ENCODE measurements at places on chromosomes 4 and X.
A peak's percentile ranks its signal among the peaks of the same experiment; 100 is the strongest.

GRCh38 chr4:996997-997374 is 3.8 kb upstream of the SLC26A1 start:
- no peak for DNase-seq

DNA sequence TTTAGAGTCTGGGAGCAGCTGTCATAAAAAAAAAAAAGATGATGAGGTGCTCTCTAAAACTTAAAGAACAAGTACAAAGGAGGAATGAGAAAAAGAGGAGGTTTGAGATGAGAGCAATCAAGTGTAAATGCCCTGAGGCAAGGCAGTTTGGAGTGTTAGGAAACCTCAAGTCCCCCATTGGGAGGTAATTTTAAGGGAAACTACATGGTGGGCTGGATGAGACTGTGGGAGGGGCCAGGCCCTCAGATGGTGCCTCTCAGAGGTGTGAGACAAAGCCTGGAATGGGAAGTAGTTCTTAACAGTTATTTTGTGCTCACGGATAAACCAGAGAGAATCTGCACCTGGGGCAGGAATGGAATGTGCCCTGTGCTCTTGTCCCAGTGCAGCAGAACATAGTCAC is 1.9 kb upstream of the MAGEB3 start:
- no peak for DNase-seq

DNA sequence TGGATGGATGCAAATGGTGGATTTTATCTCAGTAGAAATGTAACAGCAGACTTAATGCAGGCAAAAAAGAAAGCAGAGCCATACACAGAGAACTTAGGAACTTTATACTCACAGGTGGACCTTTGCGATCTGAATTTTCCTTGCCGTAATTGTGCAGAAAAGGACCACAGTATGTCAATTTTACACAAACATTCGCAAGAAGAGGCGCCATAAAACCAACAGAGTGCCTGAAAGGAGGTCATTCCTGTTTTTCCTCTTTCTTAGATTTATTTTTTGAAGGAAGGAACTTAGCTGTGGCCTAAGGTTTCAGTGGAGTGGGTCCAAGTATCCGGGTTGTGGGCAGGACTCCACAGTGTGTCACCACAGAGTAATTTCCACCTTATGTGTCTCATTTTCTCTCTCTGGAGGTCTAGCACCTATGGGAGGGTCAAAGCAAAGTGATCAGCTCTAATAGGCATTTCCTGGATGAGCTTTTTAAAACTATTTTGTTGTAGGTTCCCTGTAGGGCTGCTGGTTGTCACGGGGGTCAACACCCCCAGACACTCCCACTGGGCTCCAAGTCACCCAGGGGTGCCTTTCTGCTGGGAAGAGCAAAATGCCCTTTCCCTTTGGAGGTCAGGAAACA is 24.7 kb upstream of the PBDC1 start:
- DNase-seq, result no peak

GRCh38 chr4:37889849-37890800 is 759 bp upstream of the TBC1D1 start:
- DNase-seq, result peak; percentile 20

DNA sequence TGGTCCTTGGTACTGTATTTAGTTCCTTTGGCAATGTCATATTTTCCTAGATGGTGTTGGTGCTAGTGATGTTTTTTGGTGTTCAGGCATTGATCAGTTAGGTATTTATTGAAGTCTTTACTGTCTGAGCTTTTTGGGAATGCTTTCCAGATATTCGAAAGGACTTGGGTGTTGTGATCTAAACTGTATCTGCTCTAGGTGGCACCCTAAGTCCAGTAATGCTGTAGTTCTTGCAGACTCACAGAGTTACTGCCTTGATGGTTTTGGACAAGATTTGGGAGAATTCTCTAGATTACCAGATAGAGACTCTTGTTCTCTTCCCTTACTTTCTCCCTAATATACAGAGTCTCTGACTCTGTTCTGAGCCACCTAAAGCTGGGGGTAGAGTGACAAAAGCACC is 513.6 kb upstream of the PITX2 start:
- no peak for DNase-seq

DNA sequence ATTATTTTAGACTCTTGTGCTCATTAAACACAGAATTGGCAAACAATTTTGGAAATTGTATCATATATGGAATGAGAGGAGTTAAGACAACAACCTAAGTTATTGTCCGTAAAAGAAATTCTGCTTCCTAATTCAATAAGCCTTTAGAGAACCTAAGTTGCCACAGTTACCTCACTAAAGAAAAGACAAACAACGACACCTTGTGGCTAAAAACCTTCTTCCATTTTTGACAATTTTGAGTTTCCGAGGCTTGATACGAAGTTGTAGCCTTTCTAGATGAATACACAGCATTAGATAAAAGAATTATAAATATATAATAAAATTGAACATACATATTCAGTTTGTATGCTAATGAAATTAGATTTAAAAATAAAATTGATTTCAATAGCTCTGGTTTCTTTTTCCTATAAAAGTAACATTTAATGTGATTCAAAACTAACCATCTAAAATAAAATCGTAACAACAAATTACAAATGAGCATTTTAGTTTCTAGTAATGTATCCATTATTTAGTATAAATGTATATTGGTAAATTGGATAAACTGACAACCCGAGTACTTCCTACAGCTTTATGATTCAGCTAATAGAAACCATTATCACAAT is 275.1 kb downstream of the GPM6A start:
- peak; percentile 42 for DNase-seq

DNA sequence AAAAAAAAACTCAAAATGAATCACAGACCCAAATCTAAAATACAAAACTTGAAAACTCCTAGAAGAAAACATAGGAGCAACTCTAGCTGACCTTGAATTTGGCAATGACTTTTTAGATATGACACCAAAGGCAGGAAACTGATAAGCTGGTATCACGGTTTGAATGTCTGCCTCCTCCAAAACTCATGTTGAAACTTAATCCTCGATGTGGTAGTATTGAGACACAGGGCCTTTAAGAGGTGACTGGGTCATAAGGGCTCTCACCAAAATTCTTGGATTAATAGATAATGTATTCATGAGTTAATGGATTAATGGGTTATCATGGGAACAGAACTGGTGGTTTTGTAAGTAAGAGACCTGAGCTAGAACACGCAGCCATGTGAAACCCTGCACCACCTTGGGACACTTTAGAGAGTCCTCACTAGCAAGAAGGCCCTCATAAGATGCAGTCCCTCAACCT is 40.5 kb downstream of the FRYL start:
- no peak for DNase-seq

- DNase-seq, result no peak
These were observed 219.8 kb upstream of the GYPA start for GRCh38 chr4:144360146-144360793.

- DNase-seq, result no peak
These were observed 16.0 kb downstream of the GSPT2 start for GRCh38 chrX:51759055-51759839.

DNA sequence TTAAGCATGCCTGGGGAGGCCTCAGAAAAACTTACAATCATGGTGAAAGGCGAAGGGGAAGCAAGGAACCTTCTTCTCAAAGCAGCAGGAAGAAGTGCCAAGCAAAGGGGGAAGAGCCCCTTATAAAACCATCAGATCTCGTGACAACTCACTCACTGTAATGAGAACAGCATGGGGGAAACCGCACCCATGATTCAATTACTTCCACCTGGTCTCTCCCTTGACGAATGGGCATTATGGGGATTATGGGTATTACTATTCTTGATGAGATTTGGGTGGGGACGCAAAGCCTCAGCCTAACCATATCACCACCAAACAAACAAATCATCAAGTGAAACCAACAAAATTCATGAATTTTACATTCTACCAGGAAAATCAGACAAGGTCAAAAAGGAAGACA is 76.7 kb upstream of the TAB3 start:
- DNase-seq, result no peak

DNA sequence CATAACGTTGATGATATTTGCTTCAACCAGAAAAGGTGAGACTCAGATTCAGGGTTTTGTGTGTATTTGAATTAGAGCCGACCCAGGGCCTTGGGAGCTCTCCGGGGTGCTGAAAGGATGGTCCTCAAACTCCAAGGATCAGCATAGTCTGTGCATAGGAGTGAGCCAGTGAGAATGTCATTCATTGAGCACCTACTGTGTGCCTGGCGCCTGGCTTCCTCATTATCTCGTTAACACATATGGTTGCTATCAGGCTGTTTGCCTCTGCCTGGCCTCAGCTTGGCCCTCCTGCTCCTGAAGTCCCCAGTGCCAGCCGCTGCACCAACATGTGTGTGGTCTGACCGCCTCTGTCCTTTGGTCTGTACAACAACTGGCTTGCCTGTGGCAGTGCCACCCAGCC is 25.1 kb upstream of the JAKMIP1 start:
- DNase-seq, result peak; percentile 58

DNA sequence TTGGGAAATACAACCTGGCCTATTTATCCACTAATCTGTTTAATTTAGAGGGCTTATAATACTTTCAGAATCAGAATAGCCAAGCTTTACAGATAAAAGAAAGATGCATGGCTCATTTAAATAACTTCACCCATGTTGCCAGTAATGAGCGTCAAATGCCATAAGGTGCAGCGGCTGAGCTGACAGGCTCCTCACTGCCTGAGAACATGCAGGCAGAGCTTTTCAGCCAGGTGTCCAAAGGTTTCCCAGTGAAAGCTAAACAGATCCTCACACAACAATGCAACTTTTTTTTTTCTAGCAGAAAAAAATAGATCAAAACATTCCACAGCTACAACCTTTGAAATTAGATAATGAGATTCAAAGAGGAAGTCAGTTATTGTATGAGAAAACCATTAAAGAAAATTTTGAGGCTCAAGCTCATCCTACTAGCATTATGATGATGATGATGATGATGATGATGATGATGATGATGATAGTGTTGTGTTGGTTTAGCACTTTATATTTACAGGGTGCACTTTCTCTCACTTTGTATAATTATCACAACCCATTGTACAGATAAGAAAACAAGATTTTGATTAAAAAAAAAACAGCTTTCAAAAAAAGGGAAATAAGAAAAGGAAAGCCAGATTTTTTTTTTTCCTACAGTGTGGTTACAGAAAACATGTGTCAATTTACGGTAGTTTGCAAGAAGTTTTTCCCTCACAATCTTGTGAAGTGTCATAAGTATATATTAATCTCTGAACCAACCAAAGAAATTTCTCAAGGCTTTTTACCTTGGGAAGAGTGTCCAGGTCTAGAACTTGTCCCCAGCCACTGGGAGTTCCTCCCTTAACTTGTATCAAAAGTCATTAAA is 12.2 kb upstream of the TNIP3 start:
- no peak for DNase-seq
